ENCODE measurements at places on chromosomes 16 and 17.

- DNase-seq = no peak
Measured at GRCh38 chr17:34206569-34206968, 48.5 kb upstream of the CCL2 start.

GRCh38 chr16:84015399-84015798 is 27.2 kb downstream of the SLC38A8 start:
- DNase-seq = no peak

DNA sequence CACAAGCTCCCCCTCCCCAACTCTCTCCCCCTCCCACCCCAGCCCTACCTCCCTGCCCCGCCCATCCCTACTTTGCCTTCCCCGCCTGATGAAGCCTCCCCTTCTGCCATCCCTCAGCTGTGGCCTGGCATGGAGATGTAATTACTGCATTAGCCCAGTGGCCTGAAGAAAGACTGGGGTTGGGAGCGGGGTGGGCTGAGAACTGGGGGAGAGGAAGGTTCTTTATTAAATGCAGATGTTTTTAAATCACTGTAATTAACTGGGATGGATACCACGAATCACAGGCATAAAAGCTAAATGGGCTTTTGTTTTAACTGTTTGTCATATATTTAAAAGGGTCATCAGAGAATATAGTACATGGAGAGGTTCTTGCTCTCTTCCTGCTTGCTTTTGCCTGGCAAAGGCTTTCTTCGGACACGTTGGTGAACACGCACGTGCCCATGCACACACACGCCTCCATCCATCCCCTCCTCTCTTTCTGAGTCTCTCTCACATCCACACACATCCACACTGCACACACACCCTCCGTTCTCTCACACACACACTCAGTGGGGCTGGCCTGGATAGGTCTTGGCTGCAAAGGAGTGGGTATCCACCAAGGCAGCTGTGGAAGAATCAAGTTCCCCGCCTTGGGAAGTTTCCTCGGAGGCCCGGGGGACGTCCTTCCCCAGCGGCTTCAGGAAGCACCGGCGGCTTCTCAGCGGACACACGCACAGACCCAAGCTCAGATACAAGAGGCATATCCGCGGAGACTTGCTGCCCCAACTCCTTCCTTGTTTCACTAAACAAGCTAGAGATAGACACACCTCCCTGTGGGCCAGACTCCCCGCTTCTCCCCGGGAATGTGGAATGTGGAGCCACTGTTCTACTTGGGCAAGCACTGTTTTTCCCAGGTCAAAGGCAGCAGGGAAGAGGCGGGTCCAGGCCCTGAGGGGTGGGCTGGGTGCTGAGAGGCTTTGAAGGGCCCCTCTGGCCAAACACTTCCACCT is 27.4 kb upstream of the TNRC6C start:
- DNase-seq = no peak

- DNase-seq = no peak
Measured at GRCh38 chr16:4264546-4264945, 8.3 kb downstream of the TFAP4 start.

- DNase-seq = no peak
Measured at GRCh38 chr17:73431401-73432205, 119.8 kb upstream of the CDC42EP4 start.

DNA sequence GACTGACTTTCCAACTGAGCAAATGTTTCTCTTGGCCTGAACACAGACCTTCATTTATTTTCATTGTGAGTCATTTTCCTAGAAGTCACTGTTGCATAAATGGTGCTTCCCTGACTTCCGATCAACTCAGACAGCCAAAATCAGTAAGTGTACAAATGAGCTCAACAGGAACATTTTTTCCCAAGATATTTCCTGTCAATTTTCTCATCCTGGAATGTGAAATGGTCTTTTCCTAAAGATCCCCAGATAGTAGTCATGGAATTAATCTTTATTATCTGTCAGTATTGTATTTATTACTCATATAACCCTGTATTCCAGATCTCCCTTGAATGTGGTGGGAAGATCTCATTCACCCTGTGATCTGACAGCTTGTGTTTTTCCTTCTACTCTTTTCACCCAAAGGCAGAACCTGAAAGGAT is 360.3 kb upstream of the KIF2B start:
- no peak for DNase-seq

DNA sequence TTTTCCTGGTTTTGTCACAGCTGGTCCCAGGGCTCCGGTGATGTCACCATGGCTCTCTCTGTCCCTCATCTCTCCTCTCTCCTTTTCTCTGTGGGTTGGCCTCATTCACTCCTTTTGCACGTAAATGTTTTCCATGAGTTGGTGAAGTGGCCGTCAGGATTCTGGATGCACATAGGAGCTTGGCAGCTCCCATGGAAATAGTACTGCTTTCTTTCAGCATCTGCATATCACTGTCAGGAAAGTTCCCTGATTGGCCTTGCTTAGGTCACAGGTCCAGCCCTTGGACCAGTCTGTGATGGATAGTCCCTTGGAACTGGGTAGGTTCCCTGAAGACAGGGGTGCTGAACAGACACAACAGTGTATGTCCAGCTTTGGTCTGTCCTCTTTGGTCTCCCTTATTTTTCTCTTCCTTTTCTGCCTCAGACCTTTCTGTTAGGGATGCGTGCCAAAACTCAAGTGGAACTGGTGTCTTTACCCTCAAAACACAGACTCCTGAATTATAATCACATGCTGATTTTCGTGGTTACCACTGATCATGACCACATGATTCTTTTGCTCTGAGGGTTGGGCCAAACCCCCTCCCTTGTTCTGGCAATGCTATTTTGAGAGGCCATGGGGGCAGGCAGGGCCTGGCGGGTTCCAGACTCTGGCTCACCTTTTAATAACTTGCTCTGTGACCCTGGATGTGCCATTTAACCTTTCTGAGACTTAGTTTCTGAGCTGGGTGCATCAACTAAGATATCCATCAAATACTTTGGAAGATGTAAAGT is 99.0 kb downstream of the MSI2 start:
- no peak for DNase-seq

- peak; percentile 2 for DNase-seq
Measured at GRCh38 chr16:47492428-47493377, 31.6 kb downstream of the PHKB start.

DNA sequence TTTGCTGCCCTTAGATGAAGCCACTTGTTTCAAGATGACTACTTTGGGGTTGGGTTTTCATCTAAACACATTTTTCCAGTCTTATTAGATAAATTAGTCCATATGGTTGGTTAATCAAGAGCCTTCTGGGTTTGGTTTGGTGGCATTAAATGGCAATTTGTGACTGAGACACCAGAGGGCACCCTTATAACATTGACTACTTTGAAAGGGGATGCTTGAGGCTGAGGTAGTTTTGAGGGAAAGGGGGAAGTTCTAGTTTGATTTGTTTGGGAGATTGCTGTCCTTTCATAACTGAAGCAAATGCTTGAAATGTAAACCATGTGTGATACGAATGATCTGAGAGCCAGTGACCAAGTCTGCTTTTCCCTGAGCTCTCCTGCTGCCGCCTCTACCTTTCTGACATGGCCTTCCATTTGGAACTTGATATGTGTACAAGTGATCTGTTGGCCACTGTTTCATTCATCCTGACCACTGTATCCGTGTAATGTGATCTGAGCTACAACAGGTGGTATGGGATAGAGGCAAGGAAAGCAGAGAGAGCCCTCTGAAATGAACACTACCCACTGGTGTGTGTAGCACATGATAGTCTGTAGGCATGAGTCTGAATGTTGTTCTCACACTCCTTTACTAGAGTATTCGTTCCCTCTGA is 5.8 kb upstream of the RARA start:
- DNase-seq = no peak

- no peak for DNase-seq
Measured at GRCh38 chr16:85328676-85329058, 216.4 kb upstream of the CIBAR2 start.

DNA sequence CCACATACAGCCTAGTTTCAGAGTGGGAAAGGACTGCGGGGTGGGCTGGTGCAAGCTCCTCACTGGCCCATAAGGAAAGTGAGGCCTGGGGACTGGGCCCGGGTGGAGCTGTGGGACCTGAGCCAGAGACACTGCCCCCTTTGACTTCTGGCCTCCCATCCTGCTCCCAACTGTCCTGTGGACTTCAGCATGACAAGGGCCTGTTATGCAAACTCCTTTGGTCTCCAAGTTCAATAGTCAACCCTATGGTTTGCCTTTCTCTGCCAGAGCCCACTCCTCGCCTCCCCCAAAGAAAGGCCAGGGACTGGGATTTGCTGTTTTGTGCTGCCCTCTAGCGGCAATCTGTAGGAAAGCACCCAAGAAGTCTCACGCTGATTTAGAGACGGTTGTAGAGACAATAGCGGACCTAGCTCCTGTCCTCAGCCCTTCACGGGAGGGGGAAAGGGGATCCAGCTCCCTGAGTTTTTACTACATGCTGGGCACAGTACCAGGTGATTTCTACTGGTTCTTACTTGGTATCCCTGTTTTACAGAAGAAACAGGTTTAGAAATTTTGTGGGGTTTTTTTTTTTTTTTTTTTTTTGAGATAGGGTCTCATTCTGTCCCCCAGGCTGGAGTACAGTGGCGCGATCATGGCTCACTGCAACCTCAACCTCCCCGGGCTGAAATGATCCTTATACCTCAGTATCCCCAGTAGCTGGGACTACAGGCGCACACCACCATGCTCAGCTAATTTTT is 1.2 kb upstream of the TLCD3B start:
- peak; percentile 40 for DNase-seq

GRCh38 chr16:79757968-79758367 is 157.4 kb upstream of the MAF start:
- DNase-seq = no peak

- no peak for DNase-seq
Measured at GRCh38 chr17:28501421-28502284, 4.5 kb upstream of the FOXN1 start.

DNA sequence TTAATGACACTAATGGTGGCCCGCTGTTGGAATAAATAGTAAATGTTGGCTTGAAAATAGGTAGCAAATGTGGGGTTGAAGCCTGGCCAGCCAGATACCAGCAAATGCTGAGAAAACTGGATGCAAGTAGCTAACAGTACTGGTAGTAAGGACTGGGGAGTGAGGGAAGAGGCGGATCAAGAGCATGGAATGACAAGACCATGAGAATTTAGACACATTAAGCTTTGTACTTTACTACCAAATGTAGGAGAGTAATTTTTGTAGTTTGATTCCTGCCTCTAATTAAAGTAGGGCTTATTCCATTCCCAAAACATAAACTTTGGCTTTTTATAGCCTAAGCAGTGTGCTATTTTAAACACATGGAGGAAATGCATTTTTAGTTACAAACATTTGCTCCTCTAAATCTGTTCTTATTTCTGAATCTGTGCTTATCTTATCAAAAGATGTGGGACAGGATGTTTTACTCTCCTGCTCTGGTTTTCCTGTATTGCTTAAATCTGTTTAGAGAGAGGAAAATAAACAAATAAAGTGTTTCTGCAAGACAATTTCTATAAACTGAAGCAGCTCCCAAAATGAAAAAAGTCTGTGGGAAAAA is 44.1 kb downstream of the CFDP1 start:
- no peak for DNase-seq

GRCh38 chr16:2919511-2920255 is 8.0 kb downstream of the FLYWCH1 start:
- DNase-seq = no peak

- no peak for DNase-seq
Measured at GRCh38 chr17:73785958-73786743, 141.9 kb upstream of the SDK2 start.

- DNase-seq = no peak
Measured at GRCh38 chr16:27781981-27782880, 232.3 kb downstream of the KATNIP start.

DNA sequence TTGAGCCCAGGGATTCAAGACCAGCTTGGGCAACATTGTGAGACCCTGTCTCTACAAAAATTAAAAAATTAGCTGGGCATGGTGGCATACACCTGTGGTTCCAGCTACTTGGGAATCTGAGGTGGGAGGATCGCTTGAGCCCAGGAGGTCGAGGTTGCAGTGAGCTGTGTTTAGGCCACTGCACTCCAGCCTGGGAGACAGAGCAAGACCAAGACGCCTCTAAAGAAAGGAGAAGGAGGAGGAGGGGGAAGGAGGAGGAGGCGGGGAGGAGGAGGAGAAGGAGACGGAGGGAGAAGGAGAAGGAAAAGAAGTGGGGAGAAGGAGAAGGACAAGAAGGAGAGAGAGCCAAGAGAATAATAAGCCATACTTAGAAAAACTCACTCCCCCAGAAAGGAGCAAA is 35.9 kb downstream of the STXBP4 start:
- no peak for DNase-seq

DNA sequence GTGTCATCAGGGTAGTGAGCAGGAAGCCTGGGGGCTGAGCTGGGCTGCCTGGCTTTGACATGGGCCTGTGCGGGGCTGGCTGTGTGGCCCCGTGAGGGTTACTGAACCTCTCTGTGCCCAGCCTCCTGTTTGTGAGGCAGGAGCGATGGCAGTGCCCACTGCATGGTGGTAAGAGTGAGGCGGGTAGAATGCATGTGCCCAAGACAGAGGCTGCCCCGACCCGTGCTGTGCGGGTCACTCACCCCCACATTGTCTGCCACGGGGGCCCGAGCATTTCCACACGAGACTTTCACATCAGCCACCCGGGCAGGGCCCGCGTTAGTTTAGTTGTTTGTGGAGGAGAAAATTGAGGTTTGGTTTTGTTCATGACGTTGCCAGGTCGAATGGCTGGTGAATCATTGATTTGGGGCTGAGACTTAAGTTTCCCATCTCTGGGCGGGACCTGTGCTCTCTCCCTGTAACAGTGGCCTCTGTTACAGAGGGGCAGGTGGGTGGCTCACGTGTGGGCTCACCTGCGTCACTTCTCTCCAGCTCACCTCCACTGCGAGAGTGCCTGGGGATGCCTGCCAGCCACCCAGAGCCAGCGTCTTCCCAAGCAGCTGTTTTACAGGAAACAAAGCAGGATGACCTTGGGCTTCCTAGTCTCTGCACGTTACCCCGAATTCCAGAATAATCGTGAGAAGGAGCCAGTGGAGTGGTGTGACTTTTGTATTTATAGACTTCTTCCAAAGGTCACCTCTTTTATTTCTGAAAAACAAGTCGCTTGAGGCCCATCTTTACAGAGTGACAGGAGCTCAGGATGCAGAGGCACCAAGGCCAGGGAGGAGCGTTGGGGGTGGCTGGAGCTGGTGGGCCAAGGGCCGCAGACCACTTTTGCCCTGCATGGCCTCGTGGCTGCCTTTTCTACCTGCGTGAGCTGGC is 150.6 kb downstream of the RPTOR start:
- DNase-seq = peak; percentile 32

- DNase-seq = peak; percentile 38
Measured at GRCh38 chr16:69089091-69089910, 16.2 kb upstream of the HAS3 start.

Measured in stimulated activated CD8-positive, alpha-beta memory T cell treated with anti-CD3 and anti-CD28 coated beads, Interleukin-15, amount 100 ng/mL, for 48 hours (primary cell).